ENCODE measurements at places on chromosomes 16 and 17.

GRCh38 chr17:48612854-48613691, 2.0 kb downstream of the HOXB8 start:
- no peak for DNase-seq

DNA sequence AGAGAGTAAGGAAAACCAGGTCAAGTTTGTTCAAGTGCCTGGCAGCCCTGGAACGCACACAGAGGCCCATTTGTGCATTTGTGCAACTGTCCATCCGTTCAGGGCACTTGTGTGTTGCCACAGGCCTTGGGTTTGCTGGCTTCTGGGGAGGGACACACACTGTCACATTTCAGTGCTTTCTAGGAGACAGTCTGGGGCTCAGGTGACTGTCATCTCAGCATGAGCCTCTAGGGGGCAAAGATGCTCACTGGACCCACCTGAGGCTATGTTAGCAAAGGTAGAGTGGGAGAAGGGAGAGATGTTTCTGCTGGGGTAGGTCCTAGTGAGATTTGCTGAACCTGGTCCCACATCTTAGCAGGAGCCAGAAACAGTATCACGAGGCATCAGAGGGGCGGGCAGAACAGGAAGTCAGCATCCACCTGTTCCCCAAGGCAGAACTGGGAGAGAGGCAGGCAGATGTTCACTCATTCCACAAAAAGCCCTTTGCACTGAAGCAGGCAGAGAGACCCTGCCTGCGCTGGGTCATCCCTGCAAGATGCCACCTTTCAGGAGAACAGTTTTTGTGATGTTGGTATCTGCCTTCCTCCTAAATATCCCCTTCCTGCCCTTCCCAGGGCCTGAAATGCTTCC, 48.5 kb downstream of the RAI1 start:
- no peak for DNase-seq

GRCh38 chr17:38550661-38551060, 55.1 kb downstream of the SRCIN1 start:
- no peak for DNase-seq

DNA sequence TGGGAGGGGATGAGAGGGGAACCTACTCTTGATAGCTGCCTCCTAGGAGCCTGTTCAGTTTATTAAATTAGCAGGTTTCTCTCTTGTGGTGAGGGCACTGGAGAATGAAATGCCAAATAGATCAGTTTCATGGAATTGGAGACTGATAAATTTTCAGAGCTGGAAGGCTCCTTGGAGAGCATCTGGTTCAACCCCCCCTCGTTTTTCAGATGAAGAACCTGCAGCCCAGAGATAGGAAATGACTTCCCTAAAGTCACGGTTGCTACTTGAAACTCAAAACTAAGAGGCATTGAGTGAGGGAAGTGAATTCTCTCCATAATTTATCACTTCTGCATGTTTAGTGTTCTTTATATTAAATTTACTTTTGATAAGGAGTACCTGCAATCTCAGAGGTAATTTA, 366.0 kb upstream of the CCL2 start:
- no peak for DNase-seq

DNA sequence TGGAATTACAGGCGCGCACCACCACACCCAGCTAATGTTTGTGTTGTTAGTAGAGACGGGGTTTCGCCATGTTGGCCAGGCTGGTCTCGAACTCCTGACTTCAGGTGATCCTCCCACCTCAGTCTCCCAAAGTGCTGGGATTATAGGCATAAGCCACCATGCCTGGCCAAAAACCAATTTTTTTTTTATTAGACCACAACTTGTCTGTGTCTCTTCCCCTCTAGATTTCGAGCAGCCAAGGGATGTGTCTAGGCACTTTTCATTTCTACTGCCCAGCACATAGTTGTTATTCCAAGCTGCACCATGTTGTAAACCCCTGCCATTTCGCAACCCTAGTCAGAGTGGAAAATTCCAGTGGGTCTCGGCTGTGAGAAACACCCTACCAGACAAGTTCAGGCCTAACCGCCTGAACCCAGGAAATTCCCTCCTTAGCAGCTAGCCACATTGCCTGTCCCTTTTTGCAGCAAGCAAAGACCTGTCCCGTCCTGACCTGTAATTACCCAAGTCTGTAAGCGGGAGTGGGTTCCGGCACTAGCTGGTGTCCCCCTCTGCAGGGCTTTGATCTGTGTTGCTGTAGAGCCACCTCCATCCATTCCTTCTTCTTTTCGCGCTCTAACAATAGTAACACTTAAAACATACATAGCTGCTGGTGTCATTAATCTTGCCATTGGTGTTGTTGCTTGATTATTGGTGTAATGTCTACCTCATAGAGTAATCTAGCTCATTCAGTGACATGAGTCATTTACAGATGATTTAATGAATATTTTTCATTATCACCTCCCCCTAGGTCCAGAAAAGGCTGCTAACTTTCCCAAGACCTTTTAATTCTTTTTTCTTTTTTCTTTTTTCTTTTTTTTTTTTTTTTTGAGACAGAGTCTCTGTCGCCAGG, 77.3 kb upstream of the ATF7IP2 start:
- DNase-seq = no peak

DNA sequence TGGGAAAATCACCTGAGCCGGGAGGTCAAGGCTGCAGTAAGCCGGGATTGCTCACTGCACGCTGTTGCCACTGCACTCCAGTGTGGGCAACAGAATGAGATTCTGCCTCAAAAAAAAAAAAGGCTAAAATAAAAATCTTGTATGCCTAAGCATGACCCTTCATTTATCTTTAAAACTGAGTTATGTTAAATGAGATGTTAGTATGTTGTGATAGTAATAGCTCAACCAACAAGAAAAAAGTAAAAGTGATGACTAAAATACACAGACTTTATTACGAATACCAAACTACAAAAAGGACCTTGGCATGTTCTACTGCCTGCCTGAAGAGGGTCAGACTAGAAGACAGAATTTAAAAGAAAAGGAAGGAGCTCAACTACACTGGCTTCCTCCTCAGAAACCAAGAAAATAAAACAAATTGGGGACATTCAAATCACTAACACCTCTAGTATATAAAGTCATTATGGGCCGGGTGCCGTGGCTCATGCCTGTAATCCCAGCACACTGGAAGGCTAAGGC, 4.4 kb downstream of the SMURF2 start:
- no peak for DNase-seq

DNA sequence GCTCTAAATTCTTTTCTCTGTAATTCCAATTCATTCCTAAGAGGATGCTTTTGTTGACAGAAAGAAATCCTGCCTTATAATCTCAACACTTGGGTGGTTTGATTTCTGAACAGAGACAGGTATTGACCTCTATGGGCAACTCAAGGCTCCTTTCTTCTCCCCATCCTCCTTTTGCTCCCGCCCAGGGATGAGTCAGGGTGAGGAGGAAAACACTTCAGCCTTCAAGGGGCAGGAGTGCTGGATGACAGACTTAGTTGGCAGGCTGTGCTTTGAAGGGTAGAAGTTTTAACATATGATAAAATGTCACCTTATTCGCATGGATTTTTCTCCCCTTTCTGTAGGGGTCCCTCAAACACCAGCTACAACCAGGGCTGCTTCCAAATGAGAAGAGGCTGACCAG, 16.7 kb upstream of the TOM1L1 start:
- no peak for DNase-seq

DNA sequence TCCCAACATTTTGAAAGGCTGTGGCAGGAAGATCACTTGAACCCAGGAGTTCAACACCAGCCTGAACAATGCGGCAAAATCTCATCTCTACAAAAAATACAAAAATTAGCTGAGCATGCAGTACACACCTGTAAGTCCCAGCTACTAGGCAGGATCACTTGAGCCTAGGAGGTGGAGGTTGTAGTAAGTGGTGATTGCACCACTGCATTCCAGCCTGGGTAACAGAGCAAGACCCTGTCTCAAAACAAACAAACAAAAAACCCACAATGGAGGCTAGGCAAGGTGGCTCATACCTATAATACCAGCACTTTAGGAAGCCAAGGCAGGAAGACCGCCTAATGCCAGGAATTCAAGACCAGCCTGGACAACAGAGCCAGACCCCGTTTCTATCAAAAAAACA, 12.0 kb downstream of the APPBP2 start:
- no peak for DNase-seq

GRCh38 chr17:9470171-9470570, 105.4 kb downstream of the STX8 start:
- no peak for DNase-seq

- no peak for DNase-seq
Measured at GRCh38 chr17:78609191-78609641, 32.0 kb upstream of the DNAH17 start.

DNA sequence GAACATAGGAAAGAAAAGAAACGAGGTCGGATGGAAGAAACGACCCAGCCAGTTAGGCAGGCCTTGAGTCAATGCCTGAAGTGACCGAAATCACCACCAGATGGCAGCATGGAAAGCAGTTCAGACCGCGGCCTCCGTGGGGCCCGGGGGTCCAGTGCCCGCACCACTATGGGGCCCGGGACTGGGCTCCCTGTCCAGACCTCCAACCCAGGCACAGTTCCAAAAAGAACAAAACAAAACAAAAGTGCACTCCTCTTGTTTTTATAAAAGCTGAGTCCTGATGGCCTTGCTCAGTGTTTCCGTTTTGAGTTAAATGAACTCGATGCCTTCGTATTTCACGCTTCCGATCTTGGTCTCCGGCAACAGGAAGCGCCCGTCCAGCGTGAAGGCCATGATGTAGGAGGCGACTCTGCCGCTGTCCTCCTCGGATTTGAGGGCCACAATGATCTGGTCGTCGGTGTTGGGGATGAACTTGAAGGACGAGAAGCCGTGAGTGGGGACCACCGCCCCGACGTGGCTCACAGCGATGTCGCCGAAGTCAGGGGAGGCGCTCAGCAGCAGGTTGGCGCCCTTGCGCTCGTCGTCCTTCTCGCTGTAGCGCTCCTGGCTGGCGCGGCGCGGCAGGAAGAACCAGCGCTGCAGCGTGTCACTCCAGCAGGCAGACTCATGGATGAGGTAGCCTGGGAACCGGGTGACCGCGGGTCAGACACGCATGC, 13.7 kb upstream of the LGALS3BP start:
- DNase-seq = peak; percentile 46

- no peak for DNase-seq
Measured at GRCh38 chr17:59652119-59652518, 32.4 kb downstream of the CLTC start.

GRCh38 chr16:68146585-68146984, 61.4 kb downstream of the NFATC3 start:
- DNase-seq = no peak

DNA sequence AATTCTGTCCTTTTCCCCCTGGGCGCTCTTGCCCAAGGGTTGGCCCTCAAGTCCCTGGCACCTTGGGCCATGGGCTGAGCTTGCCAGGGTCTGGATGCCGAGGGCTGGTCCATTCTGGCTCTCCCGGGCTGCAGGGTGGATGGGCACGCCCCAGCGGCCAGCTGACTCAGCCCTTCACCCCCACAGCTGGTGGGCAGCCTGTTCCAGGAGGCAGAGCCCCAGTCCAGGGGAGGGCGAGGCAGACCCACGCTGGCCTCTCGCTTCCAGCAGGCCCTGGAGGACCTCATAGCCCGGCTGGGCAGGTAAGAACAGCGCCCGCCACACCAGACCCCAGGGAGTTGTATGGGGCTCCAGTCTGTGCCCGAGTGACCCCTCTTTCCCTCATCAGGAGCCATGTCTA, 15.0 kb downstream of the MYO15B start:
- DNase-seq = no peak

DNA sequence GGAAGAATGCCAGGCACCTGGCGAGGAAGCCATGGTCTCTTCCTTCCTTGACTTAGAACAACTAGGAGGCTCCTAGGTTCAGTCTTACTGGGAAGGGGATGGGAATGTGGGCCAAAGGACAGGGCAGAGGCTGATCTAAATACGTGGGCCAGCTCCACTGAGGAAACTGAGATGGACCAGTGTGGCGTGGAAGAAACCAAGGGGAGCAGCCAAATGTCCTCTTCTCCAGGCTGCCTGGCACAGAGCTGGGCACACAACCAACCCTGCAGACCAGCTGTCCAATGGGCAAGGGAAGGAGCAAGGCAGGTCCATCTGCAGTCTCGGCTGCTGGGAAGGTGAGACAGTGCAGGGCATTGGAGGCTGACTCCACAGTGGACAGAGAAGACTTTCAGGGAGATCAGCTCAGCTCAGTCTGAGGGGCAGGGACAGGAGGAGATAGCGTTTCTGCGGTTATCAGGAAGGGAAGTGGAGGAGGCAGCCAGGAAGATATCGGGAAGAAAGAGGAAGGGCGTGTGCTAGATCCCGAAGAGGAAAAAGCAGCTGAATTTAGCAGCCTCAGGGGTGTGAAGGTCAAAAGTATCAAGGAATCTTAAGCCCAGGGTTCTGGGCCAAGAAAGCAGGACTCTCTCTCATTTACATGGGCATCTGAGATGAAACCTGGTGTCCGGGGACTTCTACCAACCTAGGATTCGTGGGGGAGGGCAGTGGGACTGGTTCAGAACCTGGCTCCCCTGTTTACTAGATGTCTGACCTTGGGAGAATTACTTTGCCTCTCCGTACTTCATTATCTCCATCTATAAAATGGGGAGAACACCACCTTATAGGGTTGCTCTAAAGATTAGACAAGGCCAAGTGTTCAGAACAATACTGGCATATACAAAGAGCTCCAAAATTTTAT, 1.8 kb downstream of the KIFC3 start:
- DNase-seq = no peak

DNA sequence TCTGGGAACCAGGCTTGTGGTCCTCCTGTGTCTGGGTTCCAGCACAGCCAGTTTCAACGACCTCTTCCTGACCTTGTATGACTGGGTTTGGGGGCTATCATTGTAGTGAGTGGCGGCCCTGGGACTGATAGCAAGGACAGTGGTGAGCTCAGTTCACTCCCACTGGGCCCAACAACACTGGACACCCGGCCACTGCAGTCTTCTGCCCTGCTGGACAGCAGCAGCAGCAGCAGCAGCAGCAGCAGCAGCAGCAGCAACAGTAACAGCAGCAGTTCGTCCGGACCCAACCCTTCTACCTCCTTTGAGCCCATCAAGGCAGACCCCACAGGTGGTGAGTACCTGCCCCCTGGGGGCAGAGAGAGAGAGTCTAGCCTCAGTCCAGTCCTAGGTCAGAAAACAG, 3.3 kb upstream of the ELMO3 start:
- no peak for DNase-seq

GRCh38 chr16:88770461-88771293, 14.3 kb downstream of the PIEZO1 start:
- no peak for DNase-seq

DNA sequence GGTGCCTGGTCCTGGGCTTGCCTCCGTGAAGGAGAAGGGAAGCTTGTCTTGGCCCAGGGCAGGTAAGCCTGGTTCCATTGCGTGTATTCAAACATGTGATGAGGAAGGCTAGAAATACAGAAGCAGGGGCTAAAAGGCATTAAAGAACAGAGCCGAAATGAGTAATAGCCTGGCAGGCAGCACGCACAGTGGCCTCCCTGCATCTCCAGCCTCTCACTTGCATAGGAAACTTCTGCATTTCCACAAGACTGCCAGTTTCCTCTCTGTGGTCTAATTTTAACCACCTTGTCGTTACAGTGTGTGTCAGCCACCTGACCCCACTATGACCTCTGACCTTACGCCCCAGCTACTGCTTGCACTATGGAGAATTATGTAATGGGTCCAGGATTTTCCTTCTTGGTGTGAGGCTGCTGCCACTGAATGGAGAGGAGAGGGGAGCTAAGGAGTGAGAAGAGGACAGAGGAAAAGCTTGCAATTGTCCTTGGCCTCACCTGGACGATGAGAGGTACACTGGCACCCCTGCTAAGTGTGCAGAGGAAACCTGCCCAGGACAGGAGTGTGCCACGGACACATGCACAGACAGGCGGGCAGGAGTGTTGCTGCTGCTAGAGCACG, 32.8 kb downstream of the HIC1 start:
- no peak for DNase-seq

- no peak for DNase-seq
Measured at GRCh38 chr17:46772475-46773220, 45.8 kb downstream of the WNT3 start.
